ENCODE measurements at places on chromosomes 16 and 17.

DNA sequence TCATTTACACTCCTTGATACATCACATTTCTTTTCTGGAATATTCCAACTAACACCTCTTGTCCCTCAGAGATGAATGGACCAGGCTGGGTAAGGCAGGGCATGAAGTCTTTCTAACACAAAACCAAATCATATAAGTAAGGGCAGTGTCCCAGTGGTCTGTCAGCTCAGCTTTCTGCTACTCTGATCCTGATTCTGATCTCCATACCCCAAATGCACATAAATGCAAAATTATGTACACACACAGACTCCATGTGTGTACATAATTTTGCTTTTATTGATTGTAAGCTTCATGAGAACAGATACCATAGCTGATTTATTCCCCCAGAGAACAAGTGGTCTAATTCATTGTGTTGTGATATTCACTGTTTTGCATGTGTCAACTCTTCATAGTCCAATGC is 47.9 kb downstream of the NOG start:
- DNase-seq = no peak

- peak; percentile 95 for DNase-seq
Measured at GRCh38 chr16:10895053-10895946, 18.3 kb downstream of the CIITA start.

DNA sequence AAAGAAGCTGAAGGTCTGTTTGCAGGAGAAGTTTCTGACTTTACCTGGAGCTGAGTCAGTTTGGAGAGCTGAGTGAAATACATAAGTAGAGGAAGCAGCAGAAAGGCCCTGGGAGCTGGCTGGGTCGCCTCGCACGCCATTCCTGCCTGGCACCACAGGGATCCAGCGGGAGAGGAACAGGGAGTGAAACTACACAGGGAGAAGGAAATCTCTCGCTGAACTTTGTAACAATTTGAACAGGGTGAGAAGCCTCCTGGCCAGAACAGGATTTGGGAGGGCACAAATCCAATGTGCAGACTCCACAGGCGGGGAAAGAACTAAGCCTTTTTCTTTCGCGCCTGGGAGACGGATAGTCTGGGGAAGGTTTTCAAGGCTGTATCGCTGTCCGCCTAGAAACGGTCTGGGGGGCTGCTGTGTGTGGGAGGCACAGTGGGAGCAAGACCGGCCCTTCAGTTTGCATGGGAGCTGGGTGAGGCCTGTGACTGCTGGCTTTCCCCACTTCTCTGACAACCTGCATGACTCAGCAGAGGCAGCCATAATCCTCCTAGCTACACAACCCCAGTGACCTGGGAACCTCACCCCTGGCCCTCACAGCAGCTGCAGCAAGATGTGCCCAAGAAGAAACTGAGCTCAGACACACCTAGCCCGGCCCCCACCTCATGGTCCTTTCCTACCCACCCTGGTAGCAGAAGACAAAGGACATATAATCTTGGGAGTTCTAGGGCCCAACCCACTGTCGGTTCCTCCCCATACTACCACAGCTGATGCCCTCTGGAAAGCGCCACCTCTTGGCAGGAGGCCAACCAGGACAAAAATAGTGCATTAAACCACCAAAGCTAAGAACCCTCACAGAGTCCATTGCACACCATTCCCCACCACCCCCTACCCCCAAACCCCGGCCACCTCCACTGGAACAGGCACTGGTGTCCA is 778.6 kb downstream of the KCNJ2 start:
- no peak for DNase-seq

- DNase-seq = no peak
Measured at GRCh38 chr16:57486858-57487834, 853 bp upstream of the DOK4 start.

- no peak for DNase-seq
Measured at GRCh38 chr17:35641032-35641431, 53.9 kb downstream of the AP2B1 start.

DNA sequence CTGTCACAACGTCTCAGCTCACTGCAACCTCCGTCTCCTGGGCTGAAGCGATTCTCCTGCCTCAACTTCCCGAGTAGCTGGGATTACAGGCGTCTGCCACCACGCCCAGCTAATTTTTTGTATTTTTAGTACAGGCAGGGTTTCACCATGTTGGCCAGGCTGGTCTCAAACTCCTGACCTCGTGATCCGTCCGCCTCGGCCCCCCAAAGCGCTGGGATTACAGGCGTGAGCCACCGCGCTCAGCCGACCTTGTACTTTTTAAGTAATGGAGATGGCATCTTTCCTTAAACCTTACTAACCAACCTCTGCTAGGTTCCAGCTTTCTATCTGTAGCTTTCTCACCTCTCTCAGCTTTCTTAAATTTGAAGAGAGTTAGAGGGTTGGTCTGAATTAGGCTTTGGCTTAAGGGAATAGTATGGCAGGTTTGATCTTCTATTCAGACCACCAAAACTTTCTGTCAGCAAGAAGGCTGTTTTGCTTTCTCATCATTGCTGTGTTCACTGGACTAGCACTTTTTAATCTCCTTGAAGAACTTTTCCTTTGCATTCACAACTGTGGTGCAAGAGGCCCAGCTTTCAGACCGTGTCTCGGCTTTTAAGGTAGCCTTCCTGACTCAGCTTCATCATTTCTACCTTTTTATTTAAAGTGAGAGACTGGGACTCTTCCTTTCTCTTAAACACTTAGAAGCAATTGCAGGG is 28.0 kb downstream of the YWHAE start:
- no peak for DNase-seq

- DNase-seq = no peak
Measured at GRCh38 chr17:78919861-78920450, 5.2 kb downstream of the TIMP2 start.

GRCh38 chr16:84467256-84467655 is 37.2 kb downstream of the MEAK7 start:
- no peak for DNase-seq

DNA sequence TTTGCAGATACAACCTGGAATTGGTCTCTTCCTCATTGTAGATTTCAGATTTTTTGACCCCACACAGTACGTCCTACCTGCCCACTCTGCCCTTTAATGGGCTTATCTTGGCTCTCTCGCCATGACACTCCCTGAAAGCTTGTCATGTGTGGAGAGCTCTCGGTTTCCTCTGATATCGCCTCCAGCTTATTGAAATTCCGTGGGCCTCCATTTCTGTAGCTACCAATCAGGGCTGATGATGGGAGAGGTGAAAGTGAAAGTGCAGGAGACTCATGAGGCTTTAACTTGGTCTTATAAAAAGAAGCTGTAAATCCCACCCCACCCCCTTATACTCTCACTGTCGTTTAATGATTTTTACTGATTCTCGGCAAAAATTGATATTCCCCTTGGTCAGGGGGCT is 17.7 kb downstream of the HOXB1 start:
- no peak for DNase-seq

- DNase-seq = no peak
Measured at GRCh38 chr17:30505868-30506417, 28.7 kb downstream of the GOSR1 start.

DNA sequence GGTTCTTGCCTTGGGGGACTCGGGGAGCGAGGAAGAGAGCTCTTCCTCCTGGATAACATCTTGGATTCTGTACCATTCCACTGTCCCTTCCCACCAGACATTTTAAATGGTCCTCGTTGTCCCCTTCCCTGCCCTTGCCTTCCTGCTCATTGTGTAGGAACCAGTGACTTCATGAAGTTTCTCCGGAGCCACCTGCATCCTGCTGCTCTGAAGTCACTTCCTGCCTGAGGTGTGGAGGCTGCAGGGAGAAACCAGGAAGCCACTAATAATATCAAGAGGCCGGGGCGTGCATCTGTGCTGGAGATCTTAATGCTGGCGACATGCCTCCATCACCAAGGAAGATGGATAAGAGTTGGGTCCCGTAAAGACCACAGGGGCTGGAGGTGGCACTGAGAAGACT is 6.2 kb upstream of the SLC16A13 start:
- no peak for DNase-seq

- DNase-seq = no peak
Measured at GRCh38 chr16:54927125-54928015, 3.3 kb upstream of the IRX5 start.

- DNase-seq = no peak
Measured at GRCh38 chr16:84087001-84087400, 29.7 kb downstream of the MBTPS1 start.

DNA sequence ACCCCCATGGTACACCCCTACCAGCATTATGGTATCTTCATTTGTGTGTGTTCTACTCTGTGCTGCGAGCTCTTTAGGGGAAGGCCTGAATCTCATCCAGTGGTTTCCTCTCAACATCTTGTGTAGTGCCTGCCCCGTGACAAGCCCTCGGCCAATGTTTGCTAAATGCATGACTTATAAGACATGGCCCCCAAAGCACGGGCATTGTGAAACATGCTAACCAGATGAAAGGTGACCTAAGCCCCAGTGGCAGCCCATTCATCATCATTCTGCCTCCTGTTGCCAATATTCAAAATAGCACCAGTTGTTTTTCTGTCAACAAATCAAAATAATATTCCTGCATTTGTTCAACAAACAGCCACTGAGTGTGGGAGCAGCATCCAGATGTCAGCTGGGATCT is 108.8 kb upstream of the HSBP1 start:
- no peak for DNase-seq

DNA sequence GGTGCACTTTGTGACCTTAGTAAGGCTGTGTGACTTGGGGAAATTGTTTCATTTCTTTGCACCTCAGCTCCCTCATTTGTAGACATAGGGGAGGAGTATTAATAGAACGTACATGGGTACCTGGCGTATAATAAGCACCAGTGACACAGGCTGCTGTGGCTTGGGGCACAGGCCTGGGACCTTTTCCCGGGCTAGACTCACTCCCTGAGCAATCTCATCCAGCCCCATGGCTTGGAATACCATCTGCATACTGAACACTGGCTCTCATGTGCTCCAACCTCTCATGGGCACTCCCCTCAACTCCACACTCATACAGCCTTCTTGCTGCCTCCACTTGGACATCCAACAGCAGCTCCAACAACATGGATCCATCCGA is 41.0 kb upstream of the MRPS23 start:
- no peak for DNase-seq

DNA sequence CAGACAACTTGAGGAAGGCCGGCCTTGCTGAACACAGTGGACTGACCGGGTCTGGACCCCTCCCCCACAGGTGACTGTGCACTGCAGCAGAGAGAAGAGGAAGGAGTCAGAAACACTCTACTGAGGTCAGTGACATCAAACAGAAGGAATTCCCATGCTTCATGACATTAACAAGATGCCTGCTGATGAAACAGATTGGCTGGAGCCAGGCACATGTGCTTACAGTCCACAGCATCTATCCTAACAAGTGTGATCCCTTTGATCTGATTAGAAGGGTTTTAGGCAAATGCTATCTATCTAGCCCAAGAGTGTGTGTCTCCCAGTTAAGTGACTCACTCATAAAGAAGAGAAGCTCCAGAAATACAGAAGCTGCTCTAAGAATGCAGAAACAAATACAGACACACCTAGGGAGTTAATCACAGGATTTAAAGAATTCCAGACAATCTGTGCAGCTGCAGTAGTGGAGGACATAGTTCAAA is 90.2 kb downstream of the SYCE1L start:
- DNase-seq = no peak

- no peak for DNase-seq
Measured at GRCh38 chr16:11072420-11073153, 128.2 kb downstream of the CLEC16A start.

- DNase-seq = peak; percentile 36
Measured at GRCh38 chr16:47236716-47237115, 93.0 kb upstream of the NETO2 start.

- no peak for DNase-seq
Measured at GRCh38 chr17:6639014-6639585, 1.4 kb downstream of the KIAA0753 start.

GRCh38 chr16:48947371-48947713 is 334.3 kb downstream of the CBLN1 start:
- no peak for DNase-seq

DNA sequence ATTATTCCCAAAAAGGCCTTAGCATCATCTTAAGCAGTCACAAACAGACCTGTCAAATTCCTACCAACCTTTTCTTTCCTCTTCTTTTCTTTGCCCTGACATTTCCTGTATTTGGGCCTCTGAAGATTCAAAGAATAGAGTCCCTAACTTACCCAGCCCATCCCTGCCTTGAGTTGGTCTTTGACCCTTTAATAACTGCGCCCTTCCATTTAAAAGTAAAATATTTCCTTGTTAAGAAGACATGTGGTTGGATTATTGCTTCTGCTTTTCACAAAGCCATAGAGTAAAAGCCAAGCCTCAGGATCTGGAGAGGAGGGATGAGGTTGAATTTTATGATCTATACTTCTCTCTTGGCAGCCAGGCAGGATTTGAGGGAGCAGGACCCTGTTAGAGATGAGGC is 13.2 kb upstream of the CCL23 start:
- DNase-seq = no peak

- no peak for DNase-seq
Measured at GRCh38 chr17:68461589-68461988, 4.3 kb upstream of the WIPI1 start.

DNA sequence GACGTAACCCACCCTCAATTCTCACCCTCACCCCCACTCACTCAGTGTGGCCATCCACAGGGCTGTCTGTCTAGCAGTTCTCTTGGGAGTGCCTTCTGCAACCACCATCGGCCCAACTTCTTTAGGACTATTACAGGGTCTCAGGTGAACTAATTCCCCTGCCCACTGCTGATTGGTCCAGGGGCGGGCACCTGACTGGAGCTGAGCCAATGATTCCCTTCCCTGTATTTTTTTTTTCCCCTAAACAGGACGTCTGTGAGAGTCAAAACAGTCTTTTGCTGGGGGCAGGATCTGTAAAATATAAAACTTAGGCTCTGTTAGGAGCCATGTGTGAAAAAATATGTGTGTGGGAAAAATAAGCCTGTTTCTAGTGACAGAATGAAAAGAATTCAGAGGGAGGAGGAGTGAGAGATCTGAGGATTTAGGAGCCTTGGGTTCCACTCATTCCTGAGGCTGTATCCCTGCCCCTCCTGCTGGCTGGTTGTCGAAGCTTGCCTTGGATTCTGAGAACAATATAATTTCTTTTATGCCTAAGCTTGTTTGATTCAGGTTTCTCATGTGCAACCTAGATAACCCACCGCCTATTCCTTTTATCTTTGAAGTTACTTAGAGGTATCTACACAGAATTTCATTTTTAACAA is 115.0 kb downstream of the SPACA3 start:
- no peak for DNase-seq

GRCh38 chr16:79409978-79410377 is 190.6 kb downstream of the MAF start:
- DNase-seq = no peak

GRCh38 chr17:80262775-80263244 is 2.2 kb downstream of the RNF213 start:
- no peak for DNase-seq

DNA sequence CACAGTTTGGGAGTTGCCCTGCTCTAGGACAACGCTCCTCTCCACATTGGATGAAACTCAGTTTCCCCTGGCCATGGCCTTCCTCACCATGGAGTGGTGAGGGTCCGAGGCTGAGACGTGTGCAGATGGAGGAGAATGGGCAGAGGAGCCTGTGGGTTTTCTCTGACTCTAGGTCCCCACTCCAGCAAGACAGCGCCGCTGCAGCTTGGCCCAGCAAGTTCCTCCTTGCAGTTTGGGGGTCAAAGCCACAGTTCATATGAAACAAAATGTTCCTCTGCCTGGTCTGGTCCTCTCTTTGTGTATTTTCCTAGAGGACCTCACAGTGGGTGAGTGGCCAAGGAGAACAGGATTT is 2.3 kb downstream of the C16orf54 start:
- no peak for DNase-seq
